Camera-type eye (tissue), 1 donor: ENCODE measurements at places on chromosomes 16 and 17. TPM values are rescaled to one million over a fixed set of nuclear protein-coding genes. Genes with fewer than 3 reads are reported as not detected.

CARD14 gene
- 4.8 TPM for total RNA-seq

HID1 gene
- total RNA-seq = 16.0 TPM

NPIPB2 gene
- total RNA-seq = 10.0 TPM

CCL16 gene
- not detected for total RNA-seq

CMTM2 gene
- not detected for total RNA-seq

ZG16B gene
- total RNA-seq = 4.8 TPM

SHISA9 gene
- total RNA-seq = 2.7 TPM

GDPD1 gene
- 15.1 TPM for total RNA-seq
